Stimulated activated CD8-positive, alpha-beta memory T cell treated with anti-CD3 and anti-CD28 coated beads, Interleukin-2, amount 100 ng/mL, for 1 hour (primary cell): ENCODE measurements at places on chromosomes 3 and 15.
A peak's percentile ranks its signal among the peaks of the same experiment; 100 is the strongest.

GRCh38 chr3:78818161-78818985 is 949.4 kb downstream of the ROBO1 start:
- no peak for DNase-seq

DNA sequence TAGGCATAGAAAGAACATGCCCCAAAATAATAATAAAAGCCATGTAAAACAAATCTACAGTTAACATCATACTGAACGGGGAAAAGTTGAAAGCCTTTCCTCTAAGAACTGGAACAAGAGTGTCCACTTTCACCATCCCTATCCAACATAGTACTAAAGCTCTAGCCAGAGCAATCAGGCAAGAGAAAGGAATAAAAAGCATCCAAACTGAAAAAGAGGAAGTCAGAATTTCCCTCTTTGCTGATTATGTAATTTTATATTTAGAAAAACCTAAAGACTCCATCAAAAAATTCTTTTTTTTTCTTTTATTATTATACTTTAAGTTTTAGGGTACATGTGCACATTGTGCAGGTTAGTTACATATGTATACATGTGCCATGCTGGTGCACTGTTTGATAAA is 661.6 kb upstream of the CBLB start:
- DNase-seq = no peak

GRCh38 chr3:47359323-47359722 is 21.5 kb upstream of the PTPN23 start:
- no peak for DNase-seq

GRCh38 chr3:149252272-149252671 is 30.6 kb upstream of the CP start:
- DNase-seq = no peak

DNA sequence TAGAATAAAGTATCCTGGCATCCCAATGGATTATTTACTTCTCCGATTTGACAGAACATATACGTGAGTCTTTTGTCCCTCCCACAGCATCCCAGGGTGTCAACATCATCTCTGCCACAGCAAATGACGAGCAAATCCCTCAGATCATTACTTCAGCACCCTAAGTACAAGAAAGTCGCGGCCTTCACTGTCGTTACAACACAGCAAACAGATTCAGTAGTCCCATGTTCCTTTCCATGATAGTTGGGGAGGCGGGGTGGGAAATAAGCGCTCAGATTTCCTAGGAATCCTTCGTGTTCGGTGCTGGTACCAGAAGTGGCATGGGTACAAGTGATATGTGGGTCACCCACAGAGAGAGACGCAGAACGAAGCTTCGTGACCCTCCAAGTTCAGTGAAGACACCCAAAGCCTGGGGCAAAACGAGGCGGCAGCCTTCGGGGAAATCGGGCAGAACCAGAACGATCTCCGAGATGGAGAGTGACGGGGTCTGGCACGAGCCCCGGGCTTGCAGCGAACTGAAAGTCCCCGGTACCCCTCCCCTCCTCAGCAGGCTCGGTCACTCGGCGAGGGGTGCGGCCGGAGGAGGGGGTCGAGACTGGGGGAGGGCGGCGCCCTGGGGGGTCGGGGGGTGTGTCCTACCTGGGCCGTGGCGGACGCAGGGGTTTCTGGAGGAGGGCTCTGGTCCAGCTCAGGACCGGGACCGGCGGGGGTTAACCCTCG is 619 bp downstream of the TTBK2 start:
- peak; percentile 9 for DNase-seq

- DNase-seq = no peak
Observed at GRCh38 chr3:23829242-23829934, 23.6 kb downstream of the UBE2E1 start.

DNA sequence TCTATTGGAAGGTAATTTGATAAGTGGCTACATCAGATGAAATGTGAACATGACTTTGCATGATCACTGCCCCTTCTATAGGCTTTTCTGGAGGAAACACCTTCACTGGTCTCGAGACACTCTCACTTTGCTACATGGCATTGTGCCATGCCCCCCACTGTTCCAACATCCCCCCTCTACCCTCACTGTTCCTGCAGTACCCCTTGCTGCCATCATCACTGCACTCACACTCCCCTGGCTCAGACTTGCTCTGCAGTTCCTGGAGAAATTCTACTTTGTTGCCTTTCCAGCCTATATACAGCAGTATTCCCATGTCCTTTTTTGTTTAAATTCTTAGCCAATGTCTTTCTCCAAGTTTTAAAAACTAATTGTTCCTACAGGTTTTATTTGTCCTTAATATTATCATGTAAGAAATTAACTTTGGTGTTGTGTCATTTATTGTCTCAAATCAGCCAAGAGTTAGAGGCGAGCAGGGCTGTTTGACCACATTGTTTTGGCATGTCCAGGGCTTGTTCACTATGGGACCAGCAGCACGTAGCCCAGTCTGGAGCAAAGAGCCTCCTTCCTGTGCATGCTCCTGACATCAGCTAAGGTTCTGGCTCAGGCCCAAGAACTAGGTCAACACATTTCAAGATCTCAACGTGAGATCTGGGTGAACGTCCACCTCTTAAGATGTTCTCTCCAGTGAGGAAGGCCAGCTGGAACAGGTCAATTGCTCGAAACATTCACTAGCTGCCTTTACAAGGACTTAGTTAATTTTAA is 246.4 kb downstream of the SLC9A9 start:
- no peak for DNase-seq

DNA sequence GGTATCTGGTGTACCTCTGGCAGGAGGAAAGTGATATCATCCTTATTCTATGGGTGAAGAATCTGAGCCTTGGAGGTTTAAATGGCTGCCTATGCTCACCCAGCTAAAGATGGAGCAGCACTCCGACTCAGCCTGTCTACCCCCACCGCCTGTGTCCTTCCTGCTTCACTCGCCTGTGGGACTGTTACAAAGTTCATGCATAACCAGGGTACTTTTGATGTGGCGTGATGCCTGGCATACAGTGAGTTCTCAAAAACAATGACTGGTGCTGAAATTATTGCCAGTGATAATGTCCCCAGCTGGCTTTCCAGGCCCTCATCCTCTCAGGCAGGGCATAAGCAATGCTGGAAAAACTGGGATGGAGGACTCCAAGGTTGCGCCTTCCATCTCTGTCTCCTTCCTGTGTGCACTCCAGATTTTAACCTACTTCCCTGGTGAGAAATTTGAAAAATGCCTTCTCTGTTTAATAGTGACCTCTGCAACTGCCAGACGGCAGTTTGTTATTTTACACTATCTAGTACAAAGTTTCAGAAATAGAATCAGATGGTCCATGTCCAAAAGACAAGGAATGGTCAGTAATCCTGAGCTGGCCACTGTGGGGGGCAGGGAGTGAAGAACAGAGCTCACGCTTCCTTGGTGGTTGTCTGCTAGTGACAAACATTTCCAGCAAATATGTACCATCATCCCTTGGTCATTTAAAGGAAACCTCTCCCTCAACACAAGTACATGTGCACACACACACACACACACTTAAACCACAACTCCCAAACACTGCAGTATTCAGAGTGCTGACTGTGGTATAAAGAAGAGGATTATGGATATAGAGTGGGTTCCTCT is 86.5 kb upstream of the NMNAT3 start:
- no peak for DNase-seq

DNA sequence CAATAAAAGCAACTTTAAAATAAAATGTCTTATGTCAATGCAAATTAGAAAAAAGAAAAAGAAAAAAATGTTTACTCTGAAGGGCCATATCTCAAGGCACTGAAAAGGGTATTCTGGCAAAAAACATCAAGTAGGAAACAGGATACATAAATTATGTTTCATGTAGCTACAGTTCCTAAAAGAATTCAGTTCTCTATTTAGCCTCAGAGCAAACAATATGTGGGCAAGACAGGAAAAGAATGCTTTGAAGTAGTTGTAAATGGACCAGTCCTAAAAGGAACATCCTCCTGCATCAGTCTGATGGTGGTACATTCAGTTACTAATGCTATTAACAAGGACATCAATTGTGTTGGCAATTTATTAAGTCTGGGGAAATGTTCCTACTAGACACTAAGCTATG is 8.1 kb downstream of the COMMD2 start:
- DNase-seq = no peak

GRCh38 chr3:185502987-185503386 is 4.2 kb upstream of the TMEM41A start:
- no peak for DNase-seq

- DNase-seq = no peak
Observed at GRCh38 chr3:187665010-187665409, 5.2 kb downstream of the SST start.

DNA sequence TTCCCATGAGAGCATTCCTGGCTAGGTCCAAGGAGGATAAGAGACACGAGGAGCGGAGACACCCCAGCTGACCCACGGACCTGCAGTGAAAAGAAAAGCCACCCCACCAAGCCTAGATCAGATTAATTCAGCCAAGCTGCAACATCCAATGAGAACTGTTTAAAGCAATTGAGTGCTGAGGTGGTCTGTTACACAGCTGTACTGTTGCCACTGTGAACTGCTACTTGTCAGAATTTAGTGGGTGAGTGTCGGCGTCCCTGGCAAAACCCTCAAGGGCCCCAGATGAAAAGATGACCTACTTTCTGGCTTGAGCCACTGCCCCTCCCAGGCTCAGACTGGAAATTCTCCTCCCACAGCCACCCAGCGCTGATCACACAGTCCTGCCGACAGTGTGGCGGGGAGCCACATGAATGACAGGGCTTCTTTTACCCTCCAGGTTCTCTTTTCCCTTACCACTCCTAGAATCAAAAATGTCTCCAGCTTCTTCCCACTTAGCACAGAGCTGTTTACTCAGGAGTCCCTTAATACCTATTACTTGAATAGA is 26.4 kb upstream of the KBTBD12 start:
- no peak for DNase-seq

DNA sequence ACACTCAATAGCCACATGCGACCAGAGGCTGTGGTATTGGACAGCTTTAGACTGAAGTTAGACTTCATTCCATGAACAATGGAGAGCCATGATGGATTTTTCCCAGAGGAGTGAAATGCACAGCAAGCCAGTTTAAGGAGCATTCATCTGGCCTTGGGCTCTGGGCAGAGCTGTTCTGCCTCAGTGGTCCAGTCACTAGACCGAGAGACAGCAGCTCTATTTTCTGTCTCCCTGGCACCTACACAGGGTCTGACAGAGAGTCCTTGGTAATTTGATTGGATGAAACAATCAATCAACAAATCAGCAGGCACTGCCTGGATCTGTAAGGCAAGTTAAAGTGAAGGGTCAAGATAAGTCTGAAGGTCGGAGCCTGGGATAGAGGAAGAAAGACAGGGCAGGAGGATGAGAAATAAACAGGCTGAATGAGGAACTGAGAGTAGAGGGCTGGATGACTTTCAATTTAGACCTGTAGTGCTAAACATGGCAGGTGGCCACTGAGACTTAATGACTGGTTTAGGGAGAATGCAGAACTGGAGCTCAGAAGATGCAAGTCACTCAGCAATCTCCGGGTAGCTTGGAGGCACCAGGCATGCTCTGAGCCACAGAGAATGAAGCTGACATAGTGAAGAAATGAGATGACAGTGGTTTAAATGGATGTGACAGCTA is 98.5 kb upstream of the SLC25A36 start:
- no peak for DNase-seq

- no peak for DNase-seq
Observed at GRCh38 chr15:75001310-75001709, 5.9 kb downstream of the SCAMP5 start.

DNA sequence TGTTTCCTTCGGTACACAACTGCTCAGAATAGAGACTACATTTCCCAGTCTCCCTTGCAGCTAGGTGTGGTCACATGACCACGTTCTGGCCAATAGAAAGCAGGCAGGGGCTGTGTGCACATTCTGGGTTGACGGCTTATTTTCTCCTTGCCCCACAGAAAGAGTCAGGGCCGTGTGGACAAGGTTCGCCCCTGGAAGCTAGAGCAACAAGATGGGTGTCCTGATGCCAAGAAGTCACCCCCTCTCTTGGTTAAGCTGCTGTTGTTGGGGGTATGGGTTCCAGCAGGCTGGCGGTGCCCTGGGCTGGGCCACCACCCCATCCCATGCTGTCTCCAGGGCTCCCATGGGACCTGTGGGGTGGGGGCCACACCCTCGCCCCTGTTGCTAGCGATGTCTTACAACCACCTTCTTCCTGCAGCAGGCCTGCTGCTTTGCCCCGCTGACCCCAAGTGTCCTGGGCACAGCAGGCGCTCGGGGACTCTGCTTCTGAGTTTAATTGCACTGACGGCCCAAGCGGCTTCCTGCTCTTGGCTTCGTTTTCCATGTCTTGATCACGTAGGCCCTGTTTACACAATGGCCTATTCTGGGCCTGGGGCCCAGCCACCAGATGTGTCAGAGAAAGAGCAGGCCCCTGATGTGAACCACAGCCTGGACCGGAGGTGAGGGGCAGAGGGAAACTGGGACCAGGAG is 24.9 kb downstream of the ABTB1 start:
- DNase-seq = no peak

GRCh38 chr3:17580901-17581300 is 161.5 kb downstream of the TBC1D5 start:
- DNase-seq = no peak

- DNase-seq = no peak
Observed at GRCh38 chr3:64209866-64210621, 15.2 kb downstream of the PRICKLE2 start.

GRCh38 chr15:88702983-88703382 is 64.2 kb downstream of the ISG20 start:
- no peak for DNase-seq

GRCh38 chr3:101458387-101458786 is 54.6 kb downstream of the SENP7 start:
- DNase-seq = no peak

DNA sequence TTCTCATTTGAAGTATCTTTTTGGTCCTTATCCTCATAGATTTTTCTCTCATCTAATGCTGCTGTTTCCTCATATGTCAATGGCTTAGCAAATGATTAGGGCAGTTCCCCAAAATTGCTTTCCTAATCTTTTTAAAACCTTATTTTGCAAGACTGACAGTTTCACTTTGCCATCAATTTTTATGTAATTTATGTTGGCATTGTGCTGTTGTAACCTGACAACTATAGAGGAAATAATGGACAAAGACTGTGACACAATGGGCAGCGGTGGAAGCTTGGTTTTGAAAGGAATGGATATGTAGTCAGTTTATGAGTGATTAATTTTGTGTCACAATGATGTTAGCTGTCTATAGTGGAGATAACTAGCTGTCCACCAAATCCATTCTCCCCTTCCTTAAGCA is 10.6 kb upstream of the SH3BP5 start:
- no peak for DNase-seq

- DNase-seq = no peak
Observed at GRCh38 chr3:34411596-34411995, 613.2 kb downstream of the PDCD6IP start.
